ENCODE measurements at places on chromosomes 11 and 22. TPM values are rescaled to one million over a fixed set of nuclear protein-coding genes. Genes with fewer than 3 reads are reported as not detected.

TRIM22 gene
- total RNA-seq, result 21.7 TPM

HIKESHI gene
- 30.6 TPM for total RNA-seq

RAG2 gene
- total RNA-seq, result not detected

UBE2L6 gene
- 36.9 TPM for total RNA-seq

CATSPERZ gene
- total RNA-seq, result 1.3 TPM

HYLS1 gene
- 4.6 TPM for total RNA-seq

BRSK2 gene
- 0.08 TPM for total RNA-seq

CRYAB gene
- total RNA-seq, result 19.6 TPM

ZDHHC5 gene
- total RNA-seq, result 122 TPM

GLYAT gene
- total RNA-seq, result not detected
